ENCODE measurements at places on chromosomes 2 and 18.

DNA sequence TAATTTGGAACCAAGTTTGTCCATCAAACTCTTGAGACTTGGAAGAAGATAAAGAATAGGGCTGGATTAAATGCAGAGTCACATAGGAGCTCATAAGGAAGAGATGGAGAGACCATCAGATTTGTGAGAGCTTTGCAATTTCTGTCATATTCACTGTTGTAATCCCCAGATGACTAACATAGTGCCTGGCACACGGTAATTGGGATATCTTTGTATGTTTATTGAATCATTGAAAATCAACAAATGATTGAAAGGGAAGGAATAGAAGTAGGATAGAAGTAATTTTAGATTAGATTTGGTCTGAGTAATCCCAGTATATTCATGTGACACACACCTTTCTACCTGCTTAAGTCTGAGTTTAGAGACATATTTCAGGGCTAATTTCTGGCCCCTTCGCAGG, 75.4 kb downstream of the LCLAT1 start:
- DNase-seq, result no peak

DNA sequence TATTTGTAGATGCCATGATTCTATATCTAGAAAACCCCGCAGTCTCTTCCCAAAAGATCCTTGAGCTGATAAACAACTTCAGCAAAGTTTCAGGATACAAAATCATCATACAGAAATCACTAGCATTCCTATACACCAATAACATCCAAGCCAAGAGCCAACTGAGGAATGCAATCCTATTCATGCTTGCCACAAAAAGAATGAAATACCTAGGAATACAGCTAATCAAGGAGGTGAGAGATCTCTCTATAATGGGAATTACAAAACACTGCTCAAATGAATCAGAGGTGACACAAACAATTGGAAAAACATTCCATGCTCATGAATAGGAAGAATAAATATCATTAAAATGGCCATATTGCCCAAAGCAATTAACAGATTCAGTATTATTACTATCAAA, 551.4 kb upstream of the SLC39A10 start:
- no peak for DNase-seq

GRCh38 chr2:128623776-128624761, 305.4 kb upstream of the HS6ST1 start:
- no peak for DNase-seq

DNA sequence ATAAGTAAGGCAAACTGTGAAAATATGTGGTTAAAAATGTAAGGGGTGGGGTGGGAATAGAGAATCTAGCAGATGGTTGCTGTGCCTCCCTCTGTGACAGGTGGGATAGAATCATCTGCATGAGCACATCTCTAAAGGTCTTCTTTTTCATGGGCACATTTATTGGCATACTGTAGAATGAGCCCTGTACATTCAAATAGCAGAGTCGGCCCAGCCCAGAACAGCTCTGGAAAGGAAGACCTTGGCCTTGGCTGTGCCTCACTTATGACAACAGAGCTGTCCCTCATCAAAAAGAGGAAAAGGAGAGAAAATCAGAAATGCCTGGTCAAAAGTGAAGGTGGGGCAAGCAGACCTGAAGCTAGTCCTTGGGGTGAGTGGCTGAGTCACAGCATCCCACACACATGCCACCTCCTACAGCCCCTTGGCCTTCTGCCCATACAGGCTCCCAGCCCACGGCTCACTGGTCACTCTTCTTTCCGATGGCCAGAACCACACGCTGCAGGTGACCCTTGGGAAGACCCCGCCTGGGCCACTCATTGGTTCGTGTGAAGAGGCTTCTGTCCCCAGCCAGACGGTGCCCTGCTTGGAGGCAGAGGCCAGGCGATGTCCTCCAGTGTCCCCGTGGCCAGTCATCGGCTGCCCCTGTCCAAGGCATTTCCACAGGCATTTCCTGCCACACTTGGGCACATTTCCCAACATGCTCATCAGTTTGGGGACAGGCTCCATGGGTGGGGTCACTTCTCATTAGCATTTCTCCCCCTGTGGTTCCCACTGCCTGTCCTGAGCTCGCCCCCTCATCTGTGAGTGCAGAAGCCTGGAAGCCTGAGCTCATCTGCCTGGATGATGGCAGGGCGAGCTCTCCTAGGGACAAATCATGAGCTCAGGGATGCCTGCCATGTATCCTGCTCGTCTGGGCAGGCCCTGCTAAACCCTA, 113.6 kb downstream of the MCFD2 start:
- no peak for DNase-seq

- no peak for DNase-seq
Observed at GRCh38 chr18:59725142-59725541, 27.9 kb upstream of the CCBE1 start.

DNA sequence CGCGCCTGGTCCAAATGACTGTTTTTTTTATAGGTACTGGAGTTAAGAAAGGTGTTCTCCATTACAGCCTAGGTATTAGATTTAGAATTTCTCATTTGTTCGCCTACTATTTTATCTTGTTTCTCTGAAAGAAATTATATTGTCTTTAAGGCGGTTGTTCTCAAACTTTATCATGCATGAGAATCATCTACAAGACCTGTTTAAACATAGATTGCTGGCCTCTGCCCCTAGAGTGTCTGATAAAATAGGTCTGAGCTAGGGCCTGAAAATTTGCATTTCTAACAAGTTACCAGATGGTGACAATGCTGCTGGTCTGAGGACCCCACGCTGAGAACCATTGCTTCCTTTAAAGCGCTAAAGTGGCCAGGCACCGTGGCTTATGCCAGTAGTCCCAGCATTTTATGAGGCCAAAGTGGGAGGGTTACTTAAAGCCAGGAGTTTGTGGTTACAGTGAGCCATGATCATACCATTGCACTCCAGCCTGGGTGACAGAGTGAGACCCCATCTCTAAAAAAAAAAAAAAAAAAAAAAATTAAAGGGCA, 34.0 kb upstream of the RNF138 start:
- DNase-seq, result no peak
